ENCODE measurements at places on chromosomes 7 and 10. TPM values are rescaled to one million over a fixed set of nuclear protein-coding genes. Genes with fewer than 3 reads are reported as not detected.
A peak's percentile ranks its signal among the peaks of the same experiment; 100 is the strongest.

DNA sequence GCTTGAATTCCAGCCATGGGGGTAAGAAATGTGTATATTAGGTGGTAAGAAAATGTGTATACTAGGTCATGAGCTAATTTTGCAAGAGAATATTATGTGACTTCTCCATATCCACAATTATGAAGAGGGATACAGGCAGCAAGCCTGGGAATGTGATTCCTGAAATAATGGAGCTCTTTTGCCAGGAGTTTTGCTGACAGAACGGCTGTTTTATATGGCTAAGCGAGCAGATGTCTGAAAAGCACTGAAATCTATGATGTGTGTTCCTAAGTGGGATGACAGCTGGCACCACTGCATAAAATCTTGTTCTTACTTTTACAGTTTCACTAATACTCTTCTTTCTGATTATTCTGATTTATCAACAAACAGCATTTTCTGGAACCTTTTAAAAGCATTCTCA, 386.0 kb upstream of the HPS1 start:
- DNase-seq, result no peak

DNA sequence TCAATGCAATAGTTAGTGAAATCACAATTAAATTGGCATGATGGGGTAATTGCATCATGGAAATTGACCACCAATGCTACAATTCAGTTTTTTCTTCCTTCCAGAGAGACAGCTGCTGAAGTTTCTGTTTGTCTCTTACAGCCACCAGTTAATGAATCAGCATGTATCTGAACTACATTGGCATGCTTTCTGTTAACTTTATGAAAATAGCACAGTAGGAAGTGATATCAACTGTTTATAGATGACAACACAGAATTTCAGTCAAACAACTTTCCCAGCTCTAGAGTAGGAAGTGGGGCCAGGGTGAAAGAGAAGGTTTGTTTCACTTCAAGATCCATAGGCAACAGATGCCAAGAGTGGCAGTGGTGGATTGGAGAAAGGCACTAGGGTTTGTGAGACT, 339.6 kb upstream of the VWC2 start:
- DNase-seq, result no peak

The NUTM2B gene
- 0.63 TPM for total RNA-seq

DNA sequence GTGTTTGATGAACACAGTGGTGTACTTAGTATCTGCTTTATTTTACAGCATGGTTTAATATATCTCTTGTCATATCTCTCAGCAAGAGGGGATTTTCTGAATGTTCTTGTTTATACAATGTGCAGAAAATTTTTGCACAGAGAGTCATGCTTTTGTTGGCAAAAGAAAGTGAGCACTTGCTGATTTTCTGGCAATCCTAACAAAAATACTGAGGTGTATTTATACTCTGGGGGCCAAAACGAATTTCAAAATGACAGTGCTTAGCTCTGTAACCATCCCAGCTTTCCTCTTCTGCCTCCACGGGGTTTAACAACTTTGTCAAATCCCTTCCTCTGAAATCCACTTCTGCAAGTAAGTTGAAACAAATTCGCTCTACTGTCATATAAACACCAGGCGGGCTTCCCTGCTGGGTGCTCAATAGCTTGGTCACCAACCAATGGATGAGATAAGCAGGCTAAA, 169.2 kb downstream of the NOC3L start:
- DNase-seq, result no peak

GRCh38 chr10:15859509-15859905, 800 bp downstream of the MINDY3 start:
- no peak for DNase-seq

DNA sequence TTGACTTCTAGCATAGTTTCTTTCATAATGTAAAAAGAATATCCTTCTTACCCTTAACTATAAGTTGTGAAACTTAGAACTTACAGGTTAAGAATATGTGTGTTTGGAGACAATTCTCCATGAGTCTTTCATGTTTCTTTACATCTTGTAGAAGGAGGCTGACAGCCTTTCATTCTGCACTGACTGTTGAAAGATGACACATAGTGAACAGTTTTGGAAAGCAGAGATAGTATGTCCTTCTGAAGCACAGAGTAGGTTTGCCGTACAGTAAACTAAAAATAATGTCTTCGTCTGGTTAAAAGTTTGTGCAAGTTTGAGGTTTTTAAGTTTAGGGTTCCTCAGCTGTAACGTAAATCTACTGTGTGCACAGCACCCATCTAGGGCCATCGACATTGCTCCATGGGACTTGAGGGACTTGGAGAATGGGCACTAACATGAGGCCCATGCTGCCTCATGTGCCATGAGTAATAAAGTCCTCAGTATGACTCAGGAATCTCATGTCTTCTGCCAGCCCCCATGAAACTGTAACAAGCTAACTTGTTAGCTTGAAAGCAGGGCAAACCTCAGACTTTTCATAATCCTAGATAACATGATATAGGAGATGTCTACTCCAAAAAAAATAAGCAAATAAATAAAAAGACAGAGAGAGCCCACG, 24.5 kb upstream of the ELAPOR2 start:
- no peak for DNase-seq

DNA sequence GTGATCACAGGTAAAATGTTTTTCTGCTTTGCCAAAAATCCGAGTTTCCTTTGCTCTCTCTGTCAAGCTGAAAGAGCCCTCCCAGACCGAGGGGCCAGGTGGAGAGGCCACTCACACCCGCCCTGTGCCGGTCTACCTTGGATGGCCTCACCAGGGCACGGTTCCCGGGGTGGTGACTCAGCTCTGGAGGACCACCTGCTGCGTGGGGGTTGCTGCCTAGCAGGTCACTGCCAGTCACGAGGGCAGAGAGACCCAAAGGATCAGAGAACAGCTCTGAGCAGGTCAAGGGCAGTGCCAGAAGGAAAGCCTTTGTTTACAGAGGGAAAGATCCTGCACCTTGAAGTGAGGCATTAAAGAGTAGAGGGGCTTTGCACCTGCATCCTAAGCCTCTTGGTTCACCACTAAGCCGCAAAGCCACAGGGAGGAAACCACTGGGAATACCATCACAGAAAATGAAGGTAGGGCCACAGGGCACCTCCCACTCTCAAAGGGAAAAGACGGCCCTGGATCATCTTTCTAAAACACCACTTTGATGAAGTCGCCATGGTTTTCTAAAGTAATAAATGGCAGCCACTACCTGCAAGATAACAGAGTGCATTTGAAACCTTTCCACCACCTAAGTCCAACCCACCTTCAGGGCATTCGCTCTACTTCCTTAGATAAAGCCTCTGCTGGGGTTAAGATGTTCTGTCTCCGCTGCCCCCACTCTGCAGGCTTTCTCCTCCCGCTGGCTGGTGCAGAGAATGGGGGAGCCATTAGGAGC, 160.3 kb upstream of the KLF14 start:
- peak; percentile 80 for DNase-seq

GRCh38 chr7:151403764-151404163, 6.1 kb downstream of the WDR86 start:
- peak; percentile 82 for DNase-seq

The SPDYE1 gene
- total RNA-seq, result not detected

DNA sequence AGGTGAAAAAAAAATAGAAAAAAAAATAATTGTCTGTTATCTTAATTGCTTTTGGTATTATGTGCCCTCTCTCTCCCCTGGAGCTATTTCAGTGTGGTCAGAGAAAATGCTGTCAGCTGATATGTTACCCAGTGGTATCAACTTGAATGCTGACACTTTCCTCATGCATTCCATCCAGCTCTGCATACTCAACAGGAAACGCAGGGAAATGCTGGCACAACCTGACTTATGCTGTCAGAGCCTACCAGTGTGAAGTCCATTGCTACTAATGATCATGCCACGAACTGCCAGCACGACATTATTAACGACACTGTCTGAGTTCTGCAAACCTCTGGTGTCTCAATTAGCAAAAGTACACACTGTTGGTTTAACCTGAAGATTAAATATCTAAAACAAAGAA, 182.8 kb downstream of the ZWINT start:
- no peak for DNase-seq

GRCh38 chr10:132645247-132645530, 107.6 kb downstream of the INPP5A start:
- DNase-seq, result no peak

The GLI3 gene
- total RNA-seq, result not detected
